ENCODE measurements at places on chromosomes 5 and 9.

DNA sequence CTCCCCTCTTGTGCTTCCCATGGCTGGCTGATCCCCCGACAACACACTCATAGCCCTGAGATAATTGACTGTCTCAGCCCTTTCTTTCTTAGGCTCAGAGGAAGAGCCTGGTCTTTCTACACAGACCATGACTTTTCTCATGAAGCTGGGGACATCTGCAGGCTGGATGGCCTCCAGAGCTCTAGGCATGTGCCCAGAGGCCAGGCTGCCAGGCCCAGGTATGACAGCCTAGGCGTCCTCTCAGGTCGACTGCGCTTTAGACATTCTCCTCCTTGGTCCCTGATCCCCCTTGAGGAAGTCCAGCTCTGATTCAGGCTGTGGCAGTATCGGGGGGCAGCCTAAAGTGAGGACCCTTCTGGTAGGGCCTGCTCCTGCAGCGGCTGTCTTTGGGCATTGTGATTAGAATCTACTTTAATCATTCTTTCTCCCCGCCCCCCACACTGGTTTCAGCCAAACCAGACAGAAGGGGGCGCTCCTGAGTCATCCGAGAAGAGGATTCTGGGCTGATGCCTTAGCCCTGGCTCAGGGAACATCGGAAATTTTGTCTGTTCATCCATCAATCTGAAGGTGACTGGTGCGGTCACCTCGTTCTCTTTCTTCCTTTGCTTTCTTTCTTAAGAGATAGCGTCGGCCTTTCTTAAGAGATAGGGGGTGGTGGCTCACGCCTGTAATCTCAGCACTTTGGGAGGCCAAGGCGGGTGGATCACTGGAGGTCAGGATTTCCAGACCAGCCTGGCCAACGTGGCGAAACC is 66.5 kb upstream of the HSPA9 start:
- peak; percentile 91 for DNase-seq

DNA sequence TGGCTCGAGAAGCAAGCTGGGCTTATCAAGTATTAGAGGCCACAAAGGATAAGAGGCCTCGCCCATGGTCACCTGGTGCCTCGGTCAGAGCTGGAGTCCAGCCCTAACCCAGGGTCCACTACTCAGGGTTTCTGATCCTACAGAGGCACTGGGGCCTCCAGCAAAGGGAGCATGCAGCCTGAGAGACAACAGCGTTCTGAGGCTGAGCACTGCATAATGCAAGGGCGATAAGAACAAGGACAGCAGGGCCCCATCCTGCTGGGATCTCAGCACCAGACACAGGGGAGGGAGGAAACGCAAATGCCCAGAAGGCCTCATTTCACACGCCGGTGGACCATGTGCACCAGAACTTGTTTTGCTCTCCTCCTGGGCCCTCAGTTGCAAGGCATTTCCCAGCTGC is 63.0 kb downstream of the C5orf15 start:
- no peak for DNase-seq

DNA sequence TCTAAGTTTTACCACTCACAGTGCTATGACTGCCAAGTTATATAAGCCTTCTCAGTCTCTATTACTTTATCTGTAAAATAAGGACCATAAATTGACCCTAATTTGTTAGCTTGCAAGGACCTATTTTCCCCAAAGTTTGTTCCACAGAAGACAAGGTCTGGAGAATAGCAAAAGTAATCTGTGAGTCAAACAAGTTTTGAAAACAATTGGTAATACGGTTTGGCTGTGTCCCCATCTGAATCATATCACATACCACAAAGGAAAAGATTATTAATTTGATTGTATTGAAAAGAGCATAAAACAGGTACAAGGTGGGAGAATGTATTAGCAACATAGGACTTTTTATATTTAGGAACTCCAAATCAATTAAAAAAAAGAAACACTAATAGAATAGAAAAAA is 124.0 kb upstream of the TARS1 start:
- DNase-seq: no peak

GRCh38 chr9:23850242-23850689 is 24.2 kb upstream of the ELAVL2 start:
- DNase-seq: peak; percentile 46

- DNase-seq: no peak
Measured at GRCh38 chr5:3364433-3364832, 231.2 kb upstream of the IRX1 start.

GRCh38 chr5:148858106-148858505 is 31.7 kb downstream of the ADRB2 start:
- no peak for DNase-seq

DNA sequence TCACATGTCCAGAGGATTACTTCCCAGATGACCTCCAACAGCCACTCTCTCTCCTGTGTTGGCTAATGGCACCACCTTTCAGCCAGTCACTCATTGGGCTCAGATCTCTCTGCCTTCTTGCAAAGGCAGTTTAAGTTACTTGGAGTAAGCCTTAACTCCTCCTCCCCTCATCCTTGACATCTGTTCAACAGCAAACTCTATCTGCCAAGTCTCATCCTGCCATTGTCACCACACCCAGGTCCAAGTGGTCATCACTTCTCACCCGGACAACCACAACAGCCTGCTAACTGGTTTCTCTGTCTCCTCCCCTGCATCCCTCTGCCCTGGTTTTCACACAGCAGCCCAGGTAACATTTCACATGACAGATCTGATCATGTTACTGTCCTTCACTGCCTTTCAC is 58.5 kb downstream of the DCP2 start:
- DNase-seq: peak; percentile 55

DNA sequence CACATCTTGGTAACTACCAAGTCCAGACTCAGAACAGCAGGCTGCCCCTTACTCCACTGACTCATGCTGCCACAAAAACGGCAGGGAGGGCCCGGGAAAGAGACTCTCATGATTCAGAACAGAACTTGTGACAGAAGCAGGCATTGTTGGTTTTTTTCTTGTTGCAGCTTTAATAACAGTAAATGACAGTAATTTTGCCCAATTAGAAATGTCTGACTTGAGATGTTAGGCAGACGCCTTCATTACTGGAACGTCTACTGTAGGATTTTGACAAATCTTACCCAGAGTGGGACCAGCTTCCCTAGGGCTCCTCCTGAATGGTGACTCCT is 77.9 kb downstream of the SEMA5A start:
- no peak for DNase-seq

DNA sequence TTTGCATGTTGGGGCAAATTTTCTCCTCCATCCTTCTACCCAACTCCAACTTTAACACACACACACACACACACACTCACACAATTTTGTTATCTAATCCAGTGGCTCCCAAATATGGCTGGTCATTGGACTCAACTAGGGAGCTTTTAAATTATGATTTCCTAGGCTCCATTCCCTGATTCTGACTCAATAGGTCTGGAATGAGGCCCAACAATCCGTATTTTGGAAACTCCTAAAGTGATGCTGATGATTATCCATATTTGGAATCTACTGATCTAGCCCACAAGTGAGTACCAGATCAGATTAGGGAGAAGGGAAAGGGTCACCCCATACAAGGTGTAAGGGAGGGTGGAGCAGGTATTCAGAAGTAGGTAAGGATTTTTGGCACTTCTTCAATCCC is 309.7 kb downstream of the TLE1 start:
- no peak for DNase-seq

- DNase-seq: no peak
Measured at GRCh38 chr5:169166078-169166477, 134.9 kb downstream of the SLIT3 start.

GRCh38 chr5:151740336-151740942 is 18.0 kb downstream of the ATOX1 start:
- DNase-seq: peak; percentile 43
